ENCODE measurements at places on chromosomes 5 and 9.

DNA sequence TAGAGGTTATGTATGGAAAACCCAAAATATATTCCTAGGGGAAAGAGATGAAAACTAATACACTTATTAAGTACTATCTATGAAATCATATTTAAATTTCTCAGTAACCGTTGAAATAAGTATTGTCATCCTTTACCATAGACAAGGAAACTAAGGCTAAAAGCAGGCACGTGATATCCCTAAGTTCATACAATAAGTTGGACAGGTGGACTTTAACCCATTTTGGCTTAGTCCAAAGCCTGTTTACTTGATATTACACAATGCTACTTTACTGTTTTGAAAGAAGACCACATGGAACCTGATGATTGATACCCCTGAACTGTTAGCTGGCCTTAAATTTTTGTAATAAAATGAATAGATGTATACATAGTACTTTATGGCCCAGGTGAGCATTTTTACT lies 3.5 kb downstream of the NFX1 start:
- DNase-seq, result no peak

GRCh38 chr5:121834021-121834420 lies 17.7 kb upstream of the FTMT start:
- DNase-seq, result no peak

GRCh38 chr5:31397926-31398557 lies 133.9 kb downstream of the DROSHA start:
- DNase-seq, result no peak

- no peak for DNase-seq
These were observed 41.3 kb upstream of the MEF2C start for GRCh38 chr5:88924330-88924657.

DNA sequence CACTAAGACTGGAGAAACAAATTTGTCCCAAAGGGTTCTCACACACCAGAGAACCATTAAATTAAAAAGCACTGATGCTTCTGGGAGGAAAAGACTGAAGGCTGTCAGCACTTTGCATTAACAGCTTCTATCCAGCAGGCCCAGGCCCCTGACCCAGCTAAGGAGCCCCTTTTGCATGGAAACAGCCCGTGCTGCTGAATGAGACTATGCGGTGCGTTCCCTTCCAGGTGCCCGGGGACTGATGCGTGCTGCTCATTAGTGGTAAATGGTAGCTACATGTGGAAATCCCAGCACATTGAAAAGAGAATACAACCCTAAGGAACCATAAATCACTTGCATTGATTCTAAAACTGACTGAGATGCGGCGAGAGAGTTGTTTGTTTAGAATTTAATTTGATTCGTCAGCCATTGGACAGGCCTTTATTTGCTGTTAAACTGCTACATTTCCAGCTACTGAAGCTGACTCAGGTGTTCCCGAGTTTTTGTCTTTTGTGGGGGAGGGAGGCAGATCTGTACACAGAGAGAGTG lies 351.0 kb upstream of the SLC24A2 start:
- no peak for DNase-seq

GRCh38 chr5:2993771-2994170 lies 242.3 kb upstream of the IRX2 start:
- no peak for DNase-seq

GRCh38 chr5:123428521-123429220 lies 5.5 kb upstream of the CEP120 start:
- no peak for DNase-seq

DNA sequence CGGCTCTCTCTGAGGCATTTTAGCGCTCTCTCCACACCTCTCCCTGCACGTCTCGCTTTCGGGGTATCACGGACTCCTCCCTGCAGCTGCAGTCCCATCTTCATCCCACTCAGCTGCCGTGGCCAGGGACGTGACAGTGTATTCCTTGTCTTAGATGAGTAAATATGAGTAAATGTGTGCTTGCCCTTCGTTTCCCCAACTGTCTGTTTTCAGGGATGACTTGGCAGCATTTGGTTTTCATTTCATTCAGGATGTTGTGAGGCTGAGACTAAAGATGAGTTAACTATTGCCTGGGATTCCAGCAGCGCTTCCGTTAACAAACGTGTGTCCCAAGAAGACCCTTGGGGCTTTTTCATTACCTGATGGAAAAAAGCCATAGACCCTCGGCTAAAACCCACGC lies 29.5 kb downstream of the GDNF start:
- DNase-seq, result no peak

DNA sequence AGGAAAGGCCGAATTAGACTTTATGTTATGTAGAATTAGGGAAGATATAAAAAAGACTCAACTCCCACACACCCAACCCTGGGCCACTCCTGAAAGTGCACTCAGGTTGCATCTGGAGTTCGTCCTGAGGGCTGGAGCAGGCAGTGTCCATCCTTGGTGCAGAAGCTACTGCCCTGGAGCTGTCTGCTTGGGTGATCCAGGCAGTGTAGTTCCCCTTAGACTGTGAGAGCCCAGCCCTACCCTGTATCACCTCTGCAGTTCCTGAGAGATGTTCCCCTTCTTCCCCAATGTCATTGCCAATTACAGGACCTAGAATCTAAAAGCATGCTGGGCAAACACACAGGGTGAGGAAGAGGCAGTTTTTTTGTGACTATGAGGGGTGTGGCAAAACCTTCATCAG lies 368.3 kb upstream of the ST8SIA4 start:
- no peak for DNase-seq

DNA sequence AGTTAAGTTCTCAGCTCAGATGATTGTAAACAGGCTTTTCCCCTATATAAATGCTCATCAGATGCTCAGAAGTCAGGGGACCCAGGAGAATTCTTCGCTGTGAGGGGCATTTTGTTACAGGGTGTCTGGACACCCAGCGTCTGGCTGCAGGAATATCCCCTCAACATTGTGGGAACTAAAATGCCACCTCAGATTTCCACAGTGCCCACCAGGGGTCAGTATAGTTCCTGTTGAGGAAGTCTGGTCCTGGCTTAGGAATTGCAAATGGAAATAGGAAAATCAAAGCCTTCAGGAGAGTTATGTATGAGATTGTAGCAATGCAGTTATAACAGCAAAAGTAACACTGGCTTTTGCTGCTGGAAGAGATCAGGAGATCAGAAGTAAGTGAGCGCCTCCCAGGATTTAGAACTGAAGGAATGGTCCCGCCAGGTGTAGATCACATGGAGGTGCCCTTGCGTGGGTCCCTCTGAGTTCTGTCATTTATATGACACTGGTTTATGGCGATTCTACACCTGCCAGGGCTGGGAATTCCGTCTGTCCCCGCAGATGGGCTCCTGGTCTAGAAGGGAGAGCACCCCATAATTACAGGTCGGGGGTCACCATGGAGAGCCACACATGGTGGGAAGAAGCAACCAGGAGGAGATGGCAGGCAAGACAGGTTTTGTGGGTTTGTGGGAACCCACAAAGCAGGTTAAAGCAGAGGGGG lies 47.1 kb upstream of the CTSL start:
- peak; percentile 92 for DNase-seq

DNA sequence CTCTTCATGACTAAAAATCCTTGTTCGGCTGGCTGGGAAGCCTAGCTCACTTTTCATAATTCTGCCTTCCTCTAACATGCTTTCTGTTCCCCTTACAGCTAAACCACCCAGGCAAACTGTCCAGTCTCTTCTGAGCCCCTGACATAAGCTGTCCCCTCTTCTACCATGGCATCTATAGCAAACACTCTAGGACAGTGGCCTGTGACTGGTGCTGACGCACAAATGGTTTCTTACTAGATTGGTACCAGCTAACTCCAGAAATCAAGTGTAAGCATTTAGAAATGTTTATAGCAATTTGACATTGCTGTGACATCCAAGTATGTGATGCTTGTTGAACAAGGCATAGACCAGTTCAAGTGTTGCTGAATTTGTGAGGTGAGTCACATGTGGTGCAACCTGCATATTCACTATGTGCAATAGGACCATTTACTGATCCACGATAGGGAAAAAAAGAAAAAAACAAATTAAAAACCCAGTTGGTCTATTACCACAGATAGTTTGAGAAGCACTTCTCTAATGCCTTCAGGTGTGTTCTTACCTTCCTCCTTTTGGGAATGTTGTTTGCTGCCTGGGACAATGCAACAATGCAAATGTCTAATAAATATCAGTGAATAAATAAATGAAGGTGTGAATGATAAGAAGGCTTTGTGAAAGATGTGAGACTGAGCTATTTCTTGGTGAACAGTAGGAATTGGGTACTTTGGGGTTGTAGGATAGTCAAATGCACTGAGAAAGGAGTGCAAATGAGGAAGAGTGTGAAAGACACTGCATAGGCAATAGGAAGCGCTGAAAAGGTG lies 22.4 kb downstream of the ELOVL7 start:
- DNase-seq, result no peak

GRCh38 chr5:154220625-154221024 lies 30.1 kb downstream of the GALNT10 start:
- DNase-seq, result no peak

GRCh38 chr5:151362970-151363369 lies 15.6 kb upstream of the SLC36A2 start:
- no peak for DNase-seq

DNA sequence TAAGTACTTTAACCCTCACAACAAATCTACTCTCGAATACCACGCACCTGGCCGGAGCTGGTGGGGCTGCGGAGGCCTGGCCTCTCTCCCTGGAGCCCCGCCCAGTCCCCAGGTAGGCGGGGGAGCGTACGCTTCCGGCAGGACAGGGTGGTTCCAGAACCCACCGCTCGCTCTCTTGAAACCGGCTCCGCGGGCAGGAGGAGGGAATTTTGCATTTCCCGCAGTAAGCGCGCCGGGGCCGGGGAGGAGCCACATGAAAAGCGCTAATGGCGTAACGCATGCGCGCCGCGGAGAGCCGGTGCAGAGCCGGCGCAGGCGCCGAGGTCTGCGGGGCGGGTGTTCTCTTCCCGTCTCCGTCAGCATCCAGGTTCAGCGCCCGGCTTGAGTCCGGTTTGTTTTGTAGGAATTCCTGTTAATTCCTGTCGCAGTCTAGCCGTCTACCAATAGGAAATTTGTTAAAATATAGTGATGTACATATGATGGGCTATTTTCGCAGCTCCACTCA lies 20.8 kb downstream of the CAVIN4 start:
- peak; percentile 98 for DNase-seq

GRCh38 chr5:122674385-122674784 lies 100.5 kb upstream of the SNX2 start:
- no peak for DNase-seq

GRCh38 chr9:121192518-121192917 lies 9.2 kb downstream of the RAB14 start:
- DNase-seq, result no peak

DNA sequence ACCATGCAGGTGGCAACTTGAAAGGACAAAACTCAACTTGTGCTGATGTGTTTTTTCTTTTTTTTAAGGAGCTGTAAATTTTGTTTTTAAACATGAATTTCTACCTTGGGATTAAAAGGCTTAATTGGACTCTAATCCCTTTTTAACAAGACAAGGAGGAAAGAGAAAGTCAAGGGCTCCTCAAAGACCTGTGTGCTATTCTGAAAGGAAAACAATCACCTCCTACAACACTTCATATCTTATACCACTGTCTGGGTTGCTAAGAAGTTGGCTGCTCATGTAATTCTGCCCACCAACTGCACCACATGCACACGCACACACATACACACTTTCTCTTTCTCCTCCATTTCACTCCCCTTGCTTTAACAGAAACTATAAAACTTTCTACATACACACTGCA lies 78.6 kb downstream of the SH3RF2 start:
- DNase-seq, result no peak

DNA sequence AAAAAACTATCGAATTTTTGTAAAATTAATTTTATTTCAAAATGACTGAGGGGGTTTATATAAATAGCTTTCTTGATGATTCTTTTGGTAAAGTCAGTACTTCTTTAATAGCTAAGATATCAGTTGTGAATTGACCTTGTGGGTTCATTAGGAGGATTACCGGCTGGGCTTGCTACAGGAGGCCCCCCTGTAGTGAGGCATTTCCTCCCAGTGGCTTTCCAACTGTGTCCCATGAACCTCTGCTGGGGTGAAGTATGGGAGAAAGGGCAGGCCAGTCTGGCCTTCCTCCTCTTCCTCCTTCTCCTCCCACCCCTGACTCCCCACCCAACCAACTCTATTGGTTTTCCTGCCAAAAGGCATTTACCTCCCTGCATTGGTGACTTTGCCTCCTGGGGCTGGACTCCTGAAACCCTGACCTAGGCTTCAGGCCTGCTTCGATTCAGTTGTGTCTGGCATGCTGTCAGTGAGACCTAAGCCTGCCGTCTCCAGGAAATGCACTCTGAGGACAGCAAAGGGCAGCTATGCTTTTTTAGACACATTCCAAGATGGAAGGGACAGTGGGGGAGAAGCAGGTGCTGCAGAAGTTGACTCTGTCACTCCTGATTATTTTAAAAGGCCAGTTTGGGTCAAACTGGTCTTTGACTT lies 144.8 kb downstream of the HSPA4 start:
- no peak for DNase-seq

GRCh38 chr9:114221706-114222465 lies 66.5 kb downstream of the COL27A1 start:
- no peak for DNase-seq

GRCh38 chr5:71932655-71933338 lies 174.5 kb upstream of the MAP1B start:
- no peak for DNase-seq

DNA sequence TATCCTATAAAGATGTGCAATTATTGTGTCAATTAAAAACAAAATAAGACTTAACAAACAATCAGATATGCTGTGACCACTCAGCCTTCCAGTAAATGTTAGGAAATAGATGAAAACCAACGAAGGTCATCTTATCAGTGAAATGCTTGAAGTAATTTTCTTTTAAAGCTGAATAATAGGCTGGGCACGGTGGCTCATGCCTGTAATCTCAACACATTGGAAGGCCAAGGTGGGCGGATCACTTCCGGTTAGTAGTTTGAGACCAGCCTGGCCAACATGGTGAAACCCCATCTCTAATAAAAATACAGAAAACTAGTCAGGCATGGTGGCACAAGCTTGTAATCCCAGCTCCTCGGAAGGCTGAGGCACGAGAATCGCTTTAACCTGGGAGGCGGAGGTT lies 31.2 kb downstream of the NLN start:
- no peak for DNase-seq

GRCh38 chr5:91635950-91636734 lies 253.0 kb upstream of the ARRDC3 start:
- DNase-seq, result no peak

DNA sequence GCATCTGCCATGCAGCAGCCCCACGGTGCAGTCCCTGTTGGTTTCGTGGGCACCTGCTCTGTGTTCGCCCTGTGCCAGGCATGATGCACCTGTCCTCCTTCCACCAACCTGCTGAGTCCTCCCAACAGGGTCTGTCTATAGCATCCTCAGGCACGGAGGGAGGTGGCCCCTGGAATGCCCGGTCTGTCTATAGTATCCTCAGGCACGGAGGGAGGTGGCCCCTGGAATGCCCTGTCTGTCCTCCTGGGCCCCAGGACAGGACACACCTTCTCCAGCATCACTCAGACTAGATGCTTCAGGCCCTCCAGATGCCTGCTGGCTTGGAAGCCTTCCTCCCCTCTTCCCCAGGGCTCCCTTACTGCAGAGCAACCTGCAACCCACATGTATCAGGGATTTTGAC lies 9.9 kb upstream of the PHYHD1 start:
- DNase-seq, result no peak

DNA sequence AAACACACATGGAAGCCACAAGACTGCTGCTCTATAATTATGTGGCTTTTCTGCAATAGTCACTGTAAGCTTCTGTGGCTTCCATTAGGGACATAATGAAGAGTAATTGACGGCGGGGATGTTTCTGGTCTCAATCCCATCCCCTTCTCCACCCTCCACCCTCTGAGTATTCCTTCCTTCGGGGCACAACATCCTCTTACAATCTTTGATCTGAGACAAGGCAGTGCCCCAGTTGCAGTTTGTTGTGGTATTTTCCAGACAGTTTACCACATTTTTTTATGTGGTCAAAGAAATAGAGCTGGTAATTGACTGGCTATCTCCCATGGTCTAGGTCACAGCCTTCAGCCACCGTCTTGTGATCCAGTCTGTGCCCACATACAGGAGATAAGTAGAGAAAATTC lies 277.7 kb downstream of the NR2F1-AS1 start:
- DNase-seq, result no peak
